Epithelial cell of esophagus (primary cell): ENCODE measurements at places on chromosomes 2 and 18.

- peak; percentile 22 for DNase-seq
These were observed 541.8 kb downstream of the NUP35 start for GRCh38 chr2:183666031-183666430.

DNA sequence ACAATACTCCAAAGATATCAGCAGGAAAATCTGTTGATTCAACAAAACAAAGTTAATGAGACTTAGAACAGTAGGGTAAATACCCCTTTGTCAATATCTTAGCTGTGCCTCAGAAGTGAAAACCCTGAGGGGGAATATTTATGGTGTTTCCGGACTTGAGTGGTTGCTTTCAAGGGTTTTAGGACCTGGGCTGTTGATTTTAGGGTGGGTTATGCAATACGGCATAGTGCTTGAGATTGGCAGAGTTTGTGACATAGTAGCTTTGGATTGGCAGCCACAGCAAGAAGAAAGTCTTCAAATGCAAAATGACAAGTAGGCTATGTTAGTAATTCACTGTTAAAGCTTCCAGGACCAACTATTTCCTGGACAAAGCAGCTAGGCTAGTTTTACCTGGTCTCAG is 826.3 kb upstream of the CDH2 start:
- peak; percentile 29 for DNase-seq

DNA sequence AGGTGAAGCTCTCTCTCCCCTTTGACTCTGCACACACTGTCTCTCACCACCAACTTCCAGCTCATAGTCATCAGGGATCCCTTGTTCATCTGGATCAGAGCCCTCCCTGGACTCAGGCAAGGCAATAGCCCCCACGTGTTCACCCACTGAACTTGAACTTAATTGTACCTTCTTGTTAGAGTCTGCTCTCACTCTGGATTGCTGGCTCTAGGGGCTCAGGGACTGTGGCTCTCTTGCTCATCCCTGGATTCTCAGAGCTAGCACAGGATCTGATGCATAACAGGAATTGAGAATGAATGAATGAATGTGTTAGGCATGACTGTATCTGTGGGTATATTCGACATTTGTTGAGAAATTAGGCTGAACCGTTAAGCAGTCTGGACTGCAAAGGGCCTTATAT is 16.7 kb upstream of the ASAP2 start:
- no peak for DNase-seq

DNA sequence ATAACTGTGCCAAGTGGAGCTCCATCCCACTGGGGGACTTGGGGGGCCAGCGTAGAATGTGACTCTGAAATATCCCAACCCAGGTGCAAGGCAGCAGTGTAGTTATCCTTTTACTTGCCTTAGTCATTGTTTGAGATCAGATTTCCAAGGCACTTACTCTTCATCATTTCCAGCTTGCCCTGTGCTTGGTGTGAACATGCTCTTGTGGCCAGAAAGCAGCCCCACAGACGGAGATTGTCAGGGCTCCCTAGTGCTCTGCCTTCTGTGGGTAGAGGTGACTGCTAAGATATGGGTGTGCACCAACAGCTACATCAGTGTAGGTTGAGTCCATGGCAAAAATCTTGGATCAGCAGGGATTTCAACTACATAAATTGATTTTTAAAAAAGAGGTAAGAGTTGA is 2010.0 kb upstream of the PIK3C3 start:
- DNase-seq = no peak

GRCh38 chr18:70182548-70182947 is 22.9 kb downstream of the RTTN start:
- DNase-seq = no peak

DNA sequence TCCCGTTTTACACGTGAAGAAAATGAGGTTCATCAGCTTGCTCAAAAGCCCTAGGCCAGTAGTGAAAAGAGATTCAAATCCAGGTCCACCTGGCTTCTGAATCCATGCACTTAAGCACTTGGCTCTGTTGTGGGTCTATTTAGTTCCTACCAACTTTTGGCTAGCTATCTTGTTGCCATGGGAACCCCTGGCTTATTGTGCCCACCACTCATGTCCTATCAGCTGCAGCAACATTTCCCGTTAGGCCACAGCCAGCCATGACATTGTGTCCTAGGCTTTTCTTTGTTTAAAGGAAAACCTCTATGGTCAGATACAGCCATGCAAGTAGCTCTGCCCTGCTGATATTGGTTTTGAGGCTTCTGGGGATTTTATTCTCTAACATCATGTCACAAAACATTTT is 49.8 kb downstream of the PLEK start:
- DNase-seq = no peak

- no peak for DNase-seq
These were observed 28.3 kb downstream of the GLI2 start for GRCh38 chr2:120763931-120764330.
